Pancreas (tissue), 10 donors: ENCODE measurements at places on chromosomes 7 and 10.
A peak's percentile ranks its signal among the peaks of the same experiment; 100 is the strongest.

DNA sequence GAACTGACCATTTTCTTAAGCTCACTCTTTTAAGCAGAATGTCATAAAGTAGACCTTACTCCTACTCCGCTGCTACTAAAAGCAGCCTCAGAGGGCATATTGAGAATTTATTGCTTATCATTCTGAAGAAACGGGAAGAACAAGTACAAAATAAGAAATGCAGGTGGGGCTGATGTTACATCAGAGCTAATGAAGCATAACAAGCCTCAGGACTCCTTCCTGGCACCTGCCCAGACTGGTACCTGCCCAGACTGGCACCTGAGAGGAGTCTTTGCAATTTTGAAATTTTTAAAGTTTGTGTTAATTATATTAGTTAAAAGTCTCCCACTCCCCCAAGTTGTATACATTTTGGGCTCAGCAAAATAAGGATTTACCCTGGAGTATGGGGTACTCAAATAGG lies 162.4 kb downstream of the SEMA3E start:
- no peak for DNase-seq

- peak; percentile 84 for DNase-seq
Measured at GRCh38 chr7:105521717-105522463, at the start of gene PUS7. Gene PUS7 (minus strand): TSS chr7:105522271. CDS start chr7:105508512, 13,759 bp downstream.

DNA sequence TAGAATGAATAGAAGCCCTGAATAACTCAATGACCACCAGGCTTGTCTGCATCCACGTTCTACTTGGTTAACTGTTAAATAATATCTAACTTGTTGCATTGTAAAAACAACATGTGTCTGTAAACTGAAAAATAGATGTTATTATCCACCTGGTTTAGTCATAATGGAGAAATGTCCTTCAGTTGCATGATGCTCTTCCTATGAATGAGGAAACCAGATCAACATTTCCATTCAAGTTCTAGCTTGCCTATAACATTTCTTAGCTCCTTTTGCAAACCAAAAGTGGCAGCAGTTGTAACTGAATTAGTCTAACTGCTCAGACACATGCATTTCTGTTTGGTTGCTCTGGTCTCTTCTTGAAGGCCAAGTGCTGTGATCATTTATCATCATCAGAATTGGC lies 62.9 kb upstream of the BET1 start:
- no peak for DNase-seq

DNA sequence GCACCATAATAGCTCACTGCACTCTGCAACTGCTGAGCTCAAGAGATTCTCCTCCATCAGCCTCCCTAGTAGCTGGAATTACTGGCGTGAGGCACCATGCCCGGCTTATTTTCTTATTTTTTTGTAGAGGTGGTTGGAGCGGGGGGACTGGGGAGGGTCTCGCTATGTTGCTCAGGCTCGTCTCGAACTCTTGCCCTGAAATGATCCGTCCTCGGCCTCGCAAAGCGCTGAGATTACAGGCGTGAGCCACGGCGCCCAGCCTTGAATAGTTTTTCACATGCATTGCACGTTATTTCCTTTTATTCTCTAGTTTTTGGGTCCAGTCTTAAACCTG lies 526 bp upstream of the LAMTOR4 start:
- DNase-seq = no peak
